ENCODE measurements at places on chromosomes 3 and 15.

- peak; percentile 78 for DNase-seq
These were observed 975 bp upstream of the FOXP1 start for GRCh38 chr3:71584394-71585011.

DNA sequence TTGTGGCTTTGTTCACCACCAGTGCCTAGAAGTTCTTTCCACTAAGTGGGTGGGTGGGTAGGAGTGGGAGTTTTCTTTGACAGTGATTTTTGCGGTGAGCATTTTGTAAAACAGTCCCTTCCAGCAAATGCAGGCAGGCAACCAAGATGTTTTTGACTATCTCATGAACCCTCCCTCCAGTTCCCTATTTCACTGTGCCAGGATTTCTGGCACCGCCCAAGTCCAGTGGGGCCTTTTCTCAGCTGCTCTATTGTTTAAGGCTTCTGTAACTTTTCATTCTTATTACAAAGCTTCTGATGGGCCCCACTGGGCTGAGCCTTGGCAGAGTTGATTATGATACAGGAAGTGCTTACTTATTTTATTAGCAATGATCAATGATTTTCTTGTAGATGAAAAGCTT lies 236.0 kb downstream of the EDEM1 start:
- no peak for DNase-seq

DNA sequence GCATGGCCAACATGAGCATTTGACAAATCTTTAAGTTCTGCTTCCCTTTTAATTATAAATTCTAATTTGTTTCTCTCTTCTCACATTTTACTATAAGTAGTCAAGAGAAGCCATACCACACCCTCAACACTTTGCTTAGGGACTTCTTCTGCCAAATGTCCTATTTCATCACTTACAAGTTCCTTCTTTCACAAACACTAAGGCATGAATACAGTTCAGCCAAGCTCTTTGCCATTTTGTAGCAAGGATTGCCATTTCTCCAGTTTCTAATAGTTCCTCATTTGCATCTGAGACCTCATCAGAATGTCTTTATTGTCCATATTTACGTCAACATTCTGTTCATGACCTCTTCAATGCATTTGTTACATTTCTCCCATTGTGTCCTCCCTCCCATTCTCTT lies 29.4 kb downstream of the SLC22A14 start:
- DNase-seq: no peak

GRCh38 chr3:52742418-52743041 lies 28.2 kb downstream of the NEK4 start:
- no peak for DNase-seq

DNA sequence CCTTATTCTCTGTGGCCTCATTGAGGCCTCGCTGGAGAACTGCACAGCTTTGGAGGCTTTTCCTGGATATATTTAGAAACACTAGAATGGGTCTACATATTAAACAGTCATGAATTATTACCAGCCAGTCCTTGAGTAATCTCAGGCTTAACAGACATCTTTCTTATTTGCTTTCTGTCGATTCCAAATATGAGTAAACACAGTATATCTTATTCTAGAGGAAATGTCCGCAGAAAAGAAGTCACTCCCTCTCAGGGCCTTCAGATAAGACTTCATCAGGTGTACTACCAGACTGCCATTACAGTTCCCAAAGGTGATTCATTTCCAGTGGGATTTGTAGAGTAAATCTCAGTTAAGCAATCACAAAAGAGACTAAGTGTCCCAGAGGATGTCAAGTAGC lies 310.7 kb downstream of the RBMS3 start:
- no peak for DNase-seq

DNA sequence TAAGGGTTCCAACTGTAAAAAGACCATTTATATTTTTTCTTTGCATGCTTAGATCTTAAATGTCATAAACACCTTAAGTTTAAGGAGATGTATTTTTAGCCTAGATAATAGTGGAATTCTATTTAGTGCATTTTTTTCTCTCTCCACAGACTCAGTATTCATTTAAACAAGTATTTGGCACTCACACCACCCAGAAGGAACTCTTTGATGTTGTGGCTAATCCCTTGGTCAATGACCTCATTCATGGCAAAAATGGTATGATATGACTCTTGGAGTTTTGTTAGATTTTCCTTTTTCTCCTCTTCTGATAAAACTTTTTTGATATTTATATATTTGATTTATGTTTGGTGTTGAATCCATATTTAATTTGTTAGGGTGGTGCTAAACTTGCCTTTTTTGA lies 7.3 kb downstream of the KIF23 start:
- DNase-seq: no peak

DNA sequence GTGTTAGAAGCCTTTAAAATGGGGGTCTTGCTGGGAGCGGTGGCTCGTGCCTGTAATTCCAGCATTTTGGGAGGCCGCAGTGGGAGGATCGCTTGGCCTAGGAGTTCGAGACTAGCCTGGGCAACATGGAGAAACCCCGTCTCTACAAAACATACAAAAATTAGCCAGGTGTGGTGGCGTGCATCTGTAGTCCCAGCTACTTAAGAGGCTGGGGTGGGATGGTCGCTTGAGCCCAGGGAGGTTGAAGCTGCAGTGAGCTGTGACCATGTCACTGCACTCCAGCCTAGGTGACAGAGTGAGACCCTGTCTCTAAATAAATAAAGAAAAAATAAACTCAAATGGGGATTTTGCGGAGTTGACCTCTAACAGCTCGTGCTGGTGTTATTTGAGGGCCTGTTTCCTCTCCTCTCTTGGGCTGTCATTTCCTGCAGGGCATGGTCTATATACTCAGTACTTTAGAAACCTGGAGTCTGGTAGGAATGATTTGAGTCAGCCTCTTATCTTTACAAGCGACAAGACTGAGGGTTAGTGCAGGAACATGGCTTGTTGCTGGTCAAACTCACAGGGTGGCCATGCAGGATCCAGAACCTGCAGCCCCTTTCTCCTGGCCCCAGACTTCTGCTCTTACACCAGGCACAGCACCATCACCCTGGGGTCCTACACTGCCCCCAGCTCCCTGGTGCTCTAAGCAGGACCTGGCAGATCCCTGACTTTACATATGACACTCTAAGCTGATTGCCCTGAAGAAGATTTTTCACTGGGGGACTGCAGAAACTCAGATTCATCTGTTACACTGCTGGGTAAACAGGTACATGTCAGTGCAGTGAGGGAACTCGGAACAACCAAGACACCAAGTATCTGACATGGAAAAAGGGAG lies 15.1 kb downstream of the EHD4 start:
- no peak for DNase-seq
